Effector memory CD8-positive, alpha-beta T cell (primary cell): ENCODE measurements at places on chromosomes 12 and 14.

DNA sequence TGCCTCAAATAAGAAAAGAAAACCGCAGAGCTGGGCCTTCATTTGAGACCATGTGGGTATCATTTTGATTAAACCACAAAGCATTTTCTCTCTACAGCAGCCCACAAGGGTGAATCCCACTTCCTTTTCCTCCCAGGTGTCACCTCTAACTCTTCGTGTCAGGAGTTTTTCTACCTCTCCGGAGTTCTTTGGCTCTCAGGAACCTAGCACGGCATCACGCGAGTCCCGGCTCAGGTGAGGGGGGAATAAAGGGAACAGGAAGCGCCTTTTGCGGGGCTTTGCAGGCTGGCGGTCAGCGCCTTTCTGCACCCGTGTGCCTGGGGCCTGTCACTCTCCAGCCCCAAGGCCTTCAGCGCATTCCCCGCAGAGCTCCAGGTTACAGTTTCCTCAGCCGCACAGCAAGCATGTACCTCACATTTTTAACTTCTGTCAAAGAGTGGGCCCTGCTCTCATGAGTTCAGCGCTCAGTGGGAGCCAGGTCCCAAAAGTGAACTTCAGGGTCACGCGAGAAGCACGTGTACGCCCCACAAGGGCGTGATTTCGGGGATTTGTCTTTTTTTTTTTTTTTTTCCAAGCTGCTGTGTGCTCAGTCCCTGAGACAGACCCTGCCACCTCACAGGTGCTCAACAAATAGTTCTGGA is 740 bp upstream of the PRPF40B start:
- DNase-seq: peak; percentile 49

DNA sequence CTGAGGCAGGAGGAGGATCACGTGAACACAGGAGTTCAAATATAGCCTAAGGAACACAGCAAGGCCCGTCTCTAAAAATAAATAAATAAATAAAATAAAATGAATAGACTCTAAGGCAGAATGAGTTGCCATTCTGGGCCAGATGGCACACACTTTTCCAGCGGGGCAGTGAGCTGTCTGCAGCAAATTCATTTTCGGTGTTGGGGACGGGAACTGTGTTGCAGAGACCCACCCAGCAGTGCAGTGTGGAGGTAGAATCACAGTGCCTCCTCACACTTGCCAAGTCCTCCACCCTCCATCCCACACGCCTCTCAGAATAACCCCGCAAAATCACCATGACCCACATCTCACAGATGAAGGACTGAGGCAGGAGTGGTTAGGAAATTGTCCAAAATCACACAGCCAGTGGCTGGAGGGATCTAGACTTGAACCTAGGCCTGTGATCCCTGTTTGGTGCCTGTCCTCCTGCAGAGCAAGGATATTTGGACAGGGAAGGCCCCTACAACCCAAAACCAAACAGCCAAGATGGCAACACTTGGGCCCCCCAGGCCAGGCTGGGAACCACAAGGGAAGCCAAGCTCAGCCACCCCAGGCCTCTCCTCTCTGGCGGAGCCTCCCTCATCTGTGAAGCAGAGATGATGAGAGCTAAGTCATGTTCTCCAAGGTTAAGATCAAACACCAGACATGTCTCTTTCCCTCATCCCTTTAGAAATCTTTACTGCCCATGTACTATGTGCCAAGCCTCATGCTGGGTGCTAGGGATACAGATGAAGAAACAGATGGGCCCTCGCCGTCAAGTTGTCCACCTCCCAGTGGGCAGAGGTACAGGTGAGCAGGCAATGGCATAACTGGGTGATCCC is 152.7 kb downstream of the DPF3 start:
- no peak for DNase-seq

- no peak for DNase-seq
Measured at GRCh38 chr12:17148706-17149105, 542.7 kb upstream of the LMO3 start.

DNA sequence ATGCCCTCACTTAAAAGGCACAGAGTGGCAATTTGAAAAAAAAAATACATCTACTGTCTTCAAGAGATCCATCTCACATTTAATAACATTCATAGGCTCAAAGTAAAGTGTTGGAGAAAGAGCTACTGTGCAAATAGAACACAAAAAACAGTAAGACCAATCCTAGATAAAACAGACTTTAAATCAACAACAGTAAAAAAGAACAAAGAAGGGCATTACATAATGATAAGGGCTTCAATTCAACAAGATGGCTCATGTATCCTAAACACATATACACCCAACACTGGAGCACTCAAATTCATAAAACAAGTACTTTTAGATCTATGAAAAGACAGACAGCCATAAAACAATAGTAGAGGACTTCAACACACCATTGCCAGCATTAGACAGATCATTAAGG is 93.6 kb upstream of the PCED1B start:
- no peak for DNase-seq

DNA sequence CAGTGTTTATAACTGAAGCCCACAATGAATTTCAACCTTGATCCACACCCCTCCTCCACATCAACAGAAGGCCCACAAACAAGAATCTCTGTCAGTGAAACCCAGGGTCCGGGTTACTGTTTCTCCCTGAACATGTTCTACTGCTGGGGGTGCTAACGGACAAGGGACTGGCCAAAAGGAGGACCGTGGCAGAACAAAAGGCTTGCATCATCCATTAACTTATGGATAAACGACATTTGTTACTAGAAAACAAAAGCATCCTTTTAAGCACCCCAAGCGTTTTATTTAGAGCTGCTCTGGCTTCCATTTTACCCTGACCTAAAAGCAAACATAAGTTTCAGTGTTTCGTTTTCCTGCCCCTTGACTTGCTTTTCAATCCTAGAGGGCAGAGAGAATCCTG is 32.2 kb downstream of the BRAP start:
- no peak for DNase-seq

DNA sequence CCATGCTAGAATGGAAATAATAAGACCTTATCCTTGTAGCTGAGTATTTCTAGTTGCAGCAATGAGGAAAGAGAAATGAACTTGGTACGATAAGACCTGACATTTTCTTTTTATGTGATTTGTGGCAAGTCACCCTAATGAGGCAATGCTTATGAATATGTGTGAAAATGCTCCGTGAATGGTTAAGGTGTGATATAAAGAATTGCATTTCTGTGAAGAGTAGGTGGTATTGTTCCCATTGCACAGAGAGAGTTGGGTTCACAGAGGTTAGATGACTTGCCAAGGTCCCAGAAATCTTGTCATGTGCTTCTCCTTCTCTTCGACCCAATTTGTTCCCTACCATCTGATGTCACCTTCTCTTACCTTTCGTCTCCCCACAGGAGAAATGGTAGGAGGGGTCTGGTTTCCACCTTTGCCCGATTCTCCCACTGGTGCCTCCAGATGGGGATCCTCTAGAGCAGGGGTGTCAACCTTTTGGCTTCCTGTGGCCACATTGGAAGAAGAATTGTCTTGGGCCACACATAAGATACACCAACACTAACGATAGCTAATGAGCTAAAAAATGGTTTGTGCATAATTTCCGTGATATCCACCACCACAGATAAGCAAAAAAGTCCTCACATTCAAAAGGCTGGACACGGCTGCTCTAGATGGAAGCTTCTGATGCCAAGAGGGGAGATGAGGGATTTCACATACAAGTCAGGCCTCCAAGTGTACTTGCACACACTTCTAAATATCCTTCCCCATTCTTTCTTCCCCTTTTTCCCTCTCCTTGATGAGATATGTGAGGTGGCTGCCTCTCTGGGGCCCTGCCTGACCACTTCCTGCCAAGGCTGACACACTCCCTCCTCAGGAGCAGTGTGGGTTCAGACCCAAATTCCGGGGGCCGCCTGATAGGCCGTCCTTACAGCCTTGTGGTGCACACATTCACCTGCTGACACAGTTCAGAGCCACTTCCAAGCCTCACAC is 96.1 kb downstream of the PLXNC1 start:
- peak; percentile 46 for DNase-seq

DNA sequence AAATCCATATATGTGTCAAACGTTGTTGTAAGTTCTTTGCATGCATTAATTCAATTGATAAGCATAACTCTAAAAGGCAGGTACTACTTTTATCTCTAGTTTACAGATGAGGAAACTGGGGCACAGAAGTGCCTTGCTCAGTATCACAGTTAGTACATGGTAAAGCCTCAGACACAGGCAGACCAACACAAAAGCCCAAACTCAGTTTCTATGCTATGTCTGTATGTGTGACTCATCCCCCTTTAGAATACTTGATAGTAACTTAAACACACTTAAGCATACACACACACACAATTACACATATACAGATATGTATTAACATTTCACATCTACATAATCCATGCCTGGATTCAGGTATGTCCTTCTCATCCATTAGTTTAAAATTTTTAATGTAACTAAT is 88.0 kb downstream of the EPS8 start:
- DNase-seq: no peak

GRCh38 chr14:87286191-87286590 is 706.8 kb downstream of the GALC start:
- no peak for DNase-seq

DNA sequence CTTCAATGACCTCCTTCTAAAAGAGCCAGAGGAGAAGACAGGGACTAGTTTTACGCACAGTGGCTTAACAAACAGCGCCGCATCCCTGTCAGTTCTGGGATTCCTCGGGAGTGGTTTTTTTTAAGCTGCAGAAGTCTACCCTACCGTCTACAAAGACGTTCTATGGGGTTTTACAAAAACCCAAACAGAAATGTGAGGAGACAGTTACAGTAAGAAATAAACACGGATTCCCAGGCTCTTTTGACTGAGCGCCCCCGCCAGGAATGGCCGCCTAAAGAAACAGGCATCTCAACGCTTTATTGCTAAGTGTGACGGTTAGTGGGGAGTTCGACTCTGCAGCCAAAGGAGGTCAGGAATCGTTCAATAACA is 484 bp downstream of the ALKBH1 start:
- DNase-seq: no peak

DNA sequence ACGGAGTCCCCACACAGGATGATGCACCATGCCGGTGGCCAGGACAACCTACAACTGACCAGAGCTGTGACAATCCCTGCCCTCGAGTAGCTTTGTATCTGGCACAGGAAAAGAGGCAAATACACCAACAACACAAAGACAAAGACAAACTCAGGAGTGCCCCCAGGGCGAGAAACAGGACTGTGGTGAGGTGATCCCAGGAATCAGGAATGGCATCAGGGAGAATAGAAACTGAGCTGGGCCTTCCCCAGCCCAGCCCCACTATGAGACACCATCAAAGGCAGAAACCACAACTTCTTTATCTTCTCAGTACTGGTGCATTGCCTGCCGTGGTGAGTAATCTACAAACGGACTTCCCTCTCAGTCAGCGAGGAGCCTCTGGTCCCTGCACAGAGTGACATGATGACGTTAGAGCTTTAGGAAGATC is 157.7 kb downstream of the TTC7B start:
- no peak for DNase-seq

GRCh38 chr12:1182069-1182468 is 191.0 kb downstream of the ERC1 start:
- DNase-seq: no peak

- DNase-seq: peak; percentile 63
Measured at GRCh38 chr14:99242816-99243721, 28.9 kb downstream of the BCL11B start.

DNA sequence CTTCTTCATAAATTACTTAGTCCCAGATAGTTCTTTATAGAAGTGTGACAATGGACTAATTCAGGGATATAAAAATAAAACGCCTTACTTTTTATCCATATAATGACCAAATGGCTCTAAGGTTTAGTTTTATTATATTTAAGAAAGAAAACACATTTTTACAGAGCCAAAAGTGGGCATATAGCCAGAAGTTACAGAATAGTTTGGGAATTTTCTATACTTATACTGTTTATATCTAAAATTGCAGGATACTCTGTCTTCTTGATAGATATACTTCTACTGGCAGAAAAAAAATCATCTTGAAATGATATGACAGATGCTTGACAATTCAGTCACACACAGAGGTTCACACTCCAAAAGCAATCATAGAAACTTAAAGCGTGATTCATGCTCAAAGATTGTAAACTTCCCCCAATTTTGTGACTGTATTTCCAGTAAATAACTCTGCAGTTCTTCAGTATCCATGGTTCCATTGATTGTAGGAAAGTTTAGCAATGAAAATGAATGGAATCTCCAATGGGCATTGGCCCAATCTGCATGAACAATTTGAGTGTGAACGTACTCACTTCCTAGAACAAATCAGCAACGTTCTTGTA is 307.8 kb downstream of the NOVA1 start:
- no peak for DNase-seq

DNA sequence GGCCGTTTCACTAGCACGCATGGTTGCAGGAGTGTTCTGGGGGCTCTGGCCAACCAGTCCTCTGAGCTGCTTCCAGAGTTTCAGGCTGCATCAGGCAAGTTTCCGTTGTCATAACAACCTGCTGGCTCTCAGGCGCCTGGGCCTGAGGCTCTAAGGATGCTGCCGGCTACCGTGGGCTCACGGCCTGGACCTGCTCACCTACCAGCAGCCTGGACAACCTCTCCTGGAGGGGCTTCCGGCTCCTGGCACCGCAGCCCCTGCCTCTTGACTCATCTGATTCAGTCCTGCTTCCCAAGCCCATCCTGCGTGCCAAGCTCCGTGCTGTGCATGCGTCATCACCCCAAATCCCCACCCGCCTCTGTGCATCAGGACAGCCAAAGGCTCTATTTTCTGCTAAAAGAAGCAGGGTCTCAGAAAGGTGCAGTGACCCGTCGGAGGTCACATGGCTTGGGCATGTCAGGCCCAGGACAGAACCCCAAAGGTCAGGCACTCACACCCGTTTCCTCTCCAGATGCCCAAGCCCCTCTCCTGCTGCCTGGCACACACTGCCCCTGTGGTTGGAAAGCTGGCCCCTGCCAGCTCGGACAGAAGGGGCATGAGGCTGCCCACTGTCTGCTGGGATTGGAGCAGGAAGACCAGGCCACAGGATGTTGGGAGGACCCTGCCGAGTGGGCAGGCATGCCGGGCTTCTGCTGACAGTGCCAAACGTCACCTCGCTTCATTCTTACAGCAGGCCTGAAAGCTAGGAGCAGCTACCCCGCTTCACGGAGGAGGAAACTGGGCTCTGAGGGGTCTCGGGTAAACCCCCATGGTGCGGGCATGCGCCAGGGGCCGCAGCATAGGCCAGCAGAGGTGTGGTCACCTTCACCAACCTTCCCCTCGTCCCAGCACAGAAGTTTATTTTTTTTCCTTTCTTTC is 5.7 kb downstream of the BEGAIN start:
- DNase-seq: no peak

DNA sequence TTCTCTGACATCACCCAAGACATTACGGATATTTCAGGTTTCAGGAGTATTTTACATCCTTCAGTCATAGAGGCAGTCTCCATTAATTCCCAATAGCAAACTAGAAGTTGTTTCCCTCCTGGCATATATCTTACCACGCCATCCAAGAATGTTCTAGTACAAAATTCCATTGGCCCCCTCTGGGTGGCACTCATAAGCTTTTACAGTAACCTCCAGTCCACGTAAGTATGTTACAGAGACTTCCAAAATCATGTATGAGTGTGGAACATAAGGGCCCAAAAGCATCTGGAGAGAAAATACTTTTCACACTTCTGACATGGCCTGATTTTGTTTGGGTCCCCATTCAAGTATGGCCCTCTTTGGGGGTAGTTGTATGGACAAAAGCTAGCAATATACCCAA is 58.1 kb upstream of the DHRS4 start:
- DNase-seq: no peak

GRCh38 chr12:103268831-103269514 is 226.8 kb downstream of the C12orf42 start:
- no peak for DNase-seq
